ENCODE measurements at places on chromosomes 2 and 18. TPM values are rescaled to one million over a fixed set of nuclear protein-coding genes. Genes with fewer than 3 reads are reported as not detected.

The TMEM163 gene
- 1.0 TPM for total RNA-seq

The IL36B gene
- total RNA-seq = not detected

The IL1RN gene
- not detected for total RNA-seq

The TTN gene
- 2,245 TPM for total RNA-seq

The RSAD2 gene
- 6.8 TPM for total RNA-seq

The BCL2 gene
- 39.1 TPM for total RNA-seq

The BAZ2B gene
- 76.2 TPM for total RNA-seq

The PPIG gene
- 25.6 TPM for total RNA-seq

The NCKAP1 gene
- 83.0 TPM for total RNA-seq

Measured in skeletal muscle tissue (tissue), 5 donors.